ENCODE measurements at places on chromosomes 4 and X.

DNA sequence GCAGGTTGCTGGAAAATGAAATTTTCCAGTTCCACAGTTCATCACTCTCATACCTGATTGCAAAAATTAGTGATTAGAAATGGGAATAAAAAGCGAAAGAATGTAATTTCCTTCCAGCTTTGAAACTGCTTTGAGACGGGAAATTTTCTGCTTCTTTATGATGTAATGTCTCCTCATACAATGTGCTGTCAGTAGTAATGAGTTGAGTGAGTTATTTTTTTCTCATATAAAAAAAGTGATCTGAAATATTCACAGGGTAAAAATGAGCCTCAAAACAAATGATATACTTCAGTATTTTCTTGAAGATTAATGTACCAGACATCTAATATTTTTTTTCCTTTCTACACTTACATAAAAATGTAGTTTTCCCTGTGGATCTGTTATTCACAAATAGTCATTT lies 179.1 kb upstream of the FAT4 start:
- no peak for DNase-seq

- DNase-seq: no peak
Observed at GRCh38 chrX:129706400-129707072, 32.2 kb upstream of the XPNPEP2 start.

- DNase-seq: no peak
Observed at GRCh38 chrX:118497180-118497818, 1.7 kb downstream of the DOCK11 start.

- no peak for DNase-seq
Observed at GRCh38 chrX:139844884-139845283, 88.0 kb downstream of the ATP11C start.

DNA sequence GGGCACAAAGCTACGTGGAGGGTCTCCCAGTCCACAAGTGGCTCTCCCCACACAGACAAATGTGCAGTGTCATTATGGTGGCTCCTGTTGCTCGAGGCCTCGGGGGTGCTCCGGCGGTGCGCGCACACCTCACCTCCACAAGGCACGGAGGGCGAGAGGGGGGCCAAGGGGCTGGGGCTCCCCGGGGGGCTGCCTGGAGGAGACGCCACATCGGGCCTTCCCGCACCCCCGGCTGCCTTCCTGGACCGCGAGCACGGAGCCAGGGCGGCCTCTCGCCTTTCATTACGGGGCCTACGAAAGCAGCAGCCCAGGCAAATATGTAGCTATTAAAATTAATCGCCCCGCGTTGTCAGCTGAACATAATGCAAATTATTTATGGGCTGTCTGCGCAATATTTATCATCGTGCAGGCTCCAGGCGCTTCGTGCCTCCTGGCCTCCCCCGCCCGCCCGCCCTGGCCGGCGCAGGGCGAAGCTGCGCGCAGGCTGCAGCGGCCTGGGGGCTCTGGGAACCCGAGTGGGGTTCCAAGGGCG lies 70.8 kb upstream of the BCOR start:
- DNase-seq: no peak

- DNase-seq: no peak
Observed at GRCh38 chr4:3657902-3658529, 108.2 kb upstream of the ADRA2C start.

GRCh38 chr4:7680106-7680505 lies 245.4 kb upstream of the PSAPL1 start:
- DNase-seq: no peak

DNA sequence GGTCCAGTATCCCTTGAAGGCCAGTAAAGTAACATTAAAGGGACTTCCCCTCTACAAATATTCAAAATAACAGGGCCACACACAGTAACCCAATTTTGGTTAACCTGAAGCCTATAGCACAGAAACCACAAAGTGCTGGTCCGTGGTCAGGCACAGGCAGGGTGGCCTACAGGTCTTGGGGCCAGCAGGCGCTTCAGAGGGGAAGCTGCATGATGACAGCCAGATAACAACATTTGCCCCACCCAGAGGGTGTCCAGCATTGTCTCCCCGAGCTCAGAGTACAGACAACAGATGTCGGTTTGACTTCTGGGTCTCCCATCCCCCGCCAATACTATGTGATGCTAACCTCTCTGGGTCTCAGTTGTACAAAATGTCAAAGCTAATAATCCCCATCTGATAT lies 51.1 kb downstream of the SH3KBP1 start:
- no peak for DNase-seq

GRCh38 chrX:53900623-53901022 lies 143.7 kb downstream of the PHF8 start:
- DNase-seq: no peak

DNA sequence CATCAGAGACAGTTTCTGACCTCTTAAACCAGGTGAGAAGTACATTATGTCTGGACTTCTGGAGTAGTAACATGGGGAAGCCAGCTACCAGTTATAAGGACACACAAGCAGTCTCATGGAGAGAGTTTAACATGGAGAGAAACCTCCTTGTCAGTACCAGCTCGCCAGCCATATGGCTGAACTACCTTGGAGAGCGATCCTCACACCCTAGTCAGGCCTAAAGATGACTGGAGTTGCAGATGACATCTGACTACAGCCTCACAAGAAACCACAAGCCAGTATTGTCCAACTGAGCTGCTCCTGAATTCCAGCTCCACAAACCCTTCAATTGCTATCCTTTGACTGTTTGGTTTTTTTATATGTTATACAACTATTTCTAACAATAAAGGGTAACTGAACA lies 49.8 kb downstream of the PDHA2 start:
- DNase-seq: no peak

DNA sequence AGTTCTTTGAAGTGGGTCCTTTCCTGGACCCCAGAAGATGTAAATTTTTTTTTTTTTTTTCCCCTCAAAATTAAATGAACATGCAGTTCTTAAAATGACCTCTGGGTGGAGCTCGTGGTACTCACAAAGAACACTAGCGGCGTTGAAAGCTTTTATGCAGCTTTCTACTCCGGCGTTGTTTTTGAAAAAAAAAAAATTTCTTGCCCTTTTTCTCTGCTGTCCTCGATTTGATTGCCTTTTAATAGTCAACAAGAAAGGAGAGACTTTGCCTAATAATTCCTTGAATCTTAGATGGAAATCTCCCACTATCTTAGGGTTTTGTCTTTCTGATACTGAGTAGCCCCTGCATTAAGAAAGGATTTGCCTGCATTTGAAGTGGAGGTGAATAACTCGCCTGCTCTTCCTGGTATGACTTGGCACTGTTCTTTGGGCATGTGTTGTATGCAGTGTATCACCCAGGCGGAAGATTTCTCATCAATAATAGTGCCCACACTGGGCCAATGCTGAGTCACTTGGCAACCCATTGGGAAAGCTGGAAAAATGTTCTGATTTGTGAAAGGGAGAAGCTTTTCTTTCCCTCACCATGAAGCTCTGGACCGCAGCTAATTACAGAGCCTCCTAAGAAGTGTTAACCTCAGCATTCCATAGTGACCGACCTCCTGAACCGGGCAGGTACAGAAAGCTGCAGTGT lies 104.0 kb downstream of the PHEX start:
- DNase-seq: no peak

DNA sequence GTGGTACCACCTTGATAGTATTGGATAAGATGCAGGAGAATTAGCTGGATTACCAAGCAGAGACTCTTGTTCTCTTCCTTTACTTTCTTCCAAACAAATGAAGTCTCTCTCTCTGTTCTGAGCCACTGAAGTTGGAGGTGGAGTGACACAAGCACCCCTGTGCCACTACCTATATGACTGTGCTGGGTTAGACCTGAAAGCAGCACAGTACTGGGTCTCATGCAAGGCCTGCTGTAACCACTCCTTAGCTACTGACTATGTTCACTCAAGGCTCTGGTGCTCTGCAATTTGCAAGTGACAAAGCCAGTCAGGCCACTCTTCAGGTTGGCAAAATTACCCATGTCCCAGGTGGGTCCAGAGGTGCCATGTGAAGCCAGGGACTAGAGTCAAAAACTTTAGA lies 389.6 kb upstream of the MAOA start:
- DNase-seq: no peak

DNA sequence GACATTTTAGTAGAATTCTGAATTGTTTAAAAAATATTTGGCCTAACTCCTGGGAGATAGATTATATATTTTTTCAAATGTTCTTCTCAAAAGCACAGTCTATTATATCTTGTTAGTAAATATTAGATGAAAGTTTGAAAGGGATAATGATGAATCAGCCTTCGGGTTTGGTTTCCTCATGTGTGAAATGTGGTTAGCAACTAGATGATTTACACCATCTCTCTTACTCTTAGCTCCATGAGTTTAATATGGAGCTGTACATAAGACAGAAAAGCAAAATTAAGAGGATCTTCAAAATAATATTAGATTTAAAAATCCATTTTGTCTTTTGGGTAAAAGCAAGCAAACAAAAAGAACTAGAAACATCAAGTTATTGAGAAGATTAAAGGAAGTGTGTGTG lies 120.8 kb upstream of the SFRP2 start:
- DNase-seq: no peak

DNA sequence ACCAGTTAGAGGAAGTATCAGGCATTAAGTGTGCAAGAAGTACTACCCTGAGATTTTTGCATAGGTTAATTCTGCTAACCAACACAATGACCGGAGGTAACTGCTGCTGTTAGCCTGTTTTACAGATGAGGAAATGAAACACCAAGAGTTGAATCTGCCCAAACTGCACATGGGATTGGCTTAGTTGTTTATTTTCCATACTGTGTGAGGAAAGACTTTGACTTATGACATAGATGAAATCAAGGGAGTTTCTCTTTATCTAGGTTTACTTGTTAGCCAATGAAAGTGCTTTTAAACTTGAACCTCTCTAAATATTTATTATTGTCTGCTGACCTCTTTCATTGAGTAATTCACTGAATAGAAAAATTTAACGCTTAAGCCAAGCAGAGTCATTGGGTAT lies 10.3 kb downstream of the GUCY1B1 start:
- DNase-seq: no peak

GRCh38 chr4:37650481-37650880 lies 35.7 kb downstream of the RELL1 start:
- no peak for DNase-seq

GRCh38 chrX:26522501-26522900 lies 306.5 kb downstream of the MAGEB5 start:
- no peak for DNase-seq

- no peak for DNase-seq
Observed at GRCh38 chrX:1341545-1342184, 5.1 kb downstream of the IL3RA start.

DNA sequence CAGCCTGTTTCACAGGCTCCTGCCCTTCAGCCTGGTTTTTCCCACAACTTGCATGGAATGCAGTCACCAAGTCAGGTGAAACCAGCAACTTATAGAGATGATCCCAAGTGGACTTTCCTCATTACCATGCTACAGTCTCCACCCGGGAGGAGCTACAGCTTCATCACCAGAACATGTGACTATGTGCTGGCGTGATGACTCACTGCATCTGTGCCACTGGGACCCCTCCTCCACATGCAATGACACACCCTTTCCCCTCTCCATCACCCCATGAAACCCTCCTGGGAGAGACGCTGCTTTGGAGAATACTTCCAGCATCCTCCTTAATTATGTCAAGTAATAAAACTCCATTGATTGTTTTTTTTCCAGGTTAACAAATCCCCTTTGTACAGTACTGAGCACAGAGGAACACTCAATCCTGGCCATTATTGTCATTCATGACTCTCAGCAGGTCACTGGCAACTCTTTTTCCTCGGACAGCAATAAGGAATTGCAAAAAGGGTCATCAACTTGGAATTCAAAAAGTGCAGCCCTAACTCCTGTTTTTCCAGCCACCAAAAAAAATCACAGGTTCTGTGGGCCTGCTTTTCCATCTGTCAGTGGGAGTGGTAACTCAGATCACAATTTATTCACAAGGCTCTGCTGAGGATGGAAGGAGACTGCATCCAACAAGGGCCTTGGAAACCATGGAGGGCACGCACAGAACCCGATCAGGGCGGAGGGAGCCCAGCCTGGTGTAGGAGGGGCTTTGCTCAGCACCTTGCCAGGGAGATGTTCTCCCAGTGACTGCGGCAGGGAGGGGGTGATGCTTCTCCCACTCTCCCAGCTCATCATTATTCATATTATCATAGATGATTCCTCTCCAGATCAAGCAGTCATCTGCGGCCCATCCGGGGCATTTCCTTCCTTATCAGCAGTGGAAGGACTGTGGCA lies 17.4 kb downstream of the QDPR start:
- no peak for DNase-seq

DNA sequence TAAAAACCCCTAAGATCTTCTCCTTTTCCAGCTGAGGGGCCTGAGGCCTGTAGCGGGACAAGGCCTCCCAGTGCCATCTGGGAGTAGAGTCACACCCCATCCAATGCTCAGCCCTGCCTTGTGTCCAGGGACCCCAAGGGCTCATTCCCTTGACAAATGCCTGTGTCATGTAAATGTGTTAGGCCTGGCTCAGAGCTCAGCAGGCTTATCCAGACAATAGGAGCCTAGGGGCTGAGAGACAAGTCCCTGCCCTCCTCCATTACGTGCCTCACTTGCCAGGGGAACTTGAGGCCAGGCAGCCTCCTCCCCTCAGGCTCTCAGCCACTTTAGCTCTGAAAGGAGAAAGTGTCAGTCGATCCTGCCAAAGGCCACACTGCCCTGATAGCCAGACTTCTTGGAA lies 166.8 kb upstream of the MAMLD1 start:
- DNase-seq: no peak

GRCh38 chr4:61068060-61068459 lies 132.1 kb upstream of the ADGRL3 start:
- no peak for DNase-seq

- DNase-seq: no peak
Observed at GRCh38 chr4:110073053-110073845, 125.2 kb downstream of the ELOVL6 start.

GRCh38 chr4:185222598-185222997 lies 13.2 kb downstream of the SNX25 start:
- DNase-seq: no peak

DNA sequence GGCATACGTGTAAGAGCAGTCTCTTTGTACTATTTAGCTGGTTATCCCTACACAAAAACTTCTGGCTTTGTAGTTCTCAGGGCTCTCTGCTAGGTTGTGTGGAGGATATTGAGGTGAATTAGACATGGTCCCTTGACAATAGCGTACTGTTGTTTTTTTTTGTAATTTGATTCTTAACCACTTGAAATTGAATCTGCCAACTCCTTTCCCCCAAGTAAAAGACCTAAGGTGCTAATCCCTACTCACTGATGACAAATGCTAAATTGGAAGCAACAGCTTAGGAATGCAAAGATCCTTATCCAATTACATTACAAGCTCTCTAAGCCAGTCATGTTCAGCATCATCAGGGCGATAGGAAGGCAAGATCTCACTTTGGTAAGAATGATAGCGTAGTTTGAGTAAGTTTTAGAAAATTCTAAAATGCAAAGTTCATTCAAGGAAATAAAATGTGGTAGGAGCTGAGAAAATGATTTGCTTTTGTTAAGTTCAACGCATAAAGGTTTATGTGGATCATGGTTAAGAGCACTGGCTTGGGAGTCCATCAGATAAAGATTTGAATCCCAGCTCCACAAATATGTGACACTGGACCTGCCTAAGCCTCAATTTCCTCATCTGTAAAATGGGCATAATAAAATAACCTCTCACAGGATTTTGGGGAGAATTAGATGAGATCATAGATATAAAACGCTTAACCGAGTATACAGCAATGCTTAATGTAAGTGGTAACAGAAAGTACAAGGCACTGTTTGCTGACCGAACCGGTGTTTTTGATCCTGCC lies 39.3 kb downstream of the DOCK11 start:
- DNase-seq: no peak

Data from cortex of kidney (tissue), 1 donor.